Hematopoietic multipotent progenitor cell treated with erythropoietin and hydrocortisone succinate and interleukin-3 and kit ligand, for 17 days (in vitro differentiated cells): ENCODE measurements at places on chromosomes 4 and X.

DNA sequence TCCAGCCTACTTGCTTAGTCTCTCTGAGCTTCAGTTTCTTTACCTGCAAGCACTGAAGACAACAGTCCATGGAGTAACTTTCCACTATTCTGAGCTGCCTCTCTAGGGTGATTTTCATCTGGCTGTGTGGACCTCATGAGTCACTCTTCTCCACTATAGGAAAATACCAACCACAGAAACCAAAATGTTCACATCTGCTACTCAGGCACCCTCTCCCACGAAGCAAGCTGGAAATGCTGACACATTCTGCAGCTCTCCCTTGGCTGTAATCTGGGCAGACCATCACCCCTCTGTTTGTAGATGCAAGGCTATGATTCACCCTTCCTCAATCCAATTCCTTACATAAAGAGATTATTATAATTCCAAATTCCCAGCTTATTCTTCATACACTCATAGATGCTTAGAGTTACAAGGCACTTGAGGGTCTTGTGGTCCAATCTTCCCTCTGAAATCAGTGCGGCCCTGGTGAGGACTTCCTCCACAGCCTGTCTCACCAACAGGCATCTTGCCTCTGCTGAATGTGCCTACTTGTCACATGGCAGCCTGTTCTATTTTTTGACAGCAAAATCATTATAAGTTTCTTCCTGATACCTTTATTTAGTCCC is 97.0 kb upstream of the LNX1 start:
- no peak for DNase-seq

GRCh38 chr4:133124746-133125145 is 24.3 kb upstream of the PCDH10 start:
- DNase-seq, result no peak

GRCh38 chr4:142316025-142316424 is 530.1 kb downstream of the INPP4B start:
- no peak for DNase-seq

GRCh38 chr4:105023668-105024055 is 123.0 kb upstream of the TET2 start:
- no peak for DNase-seq

- no peak for DNase-seq
Observed at GRCh38 chrX:36787752-36788151, 220.4 kb upstream of the FAM47C start.

DNA sequence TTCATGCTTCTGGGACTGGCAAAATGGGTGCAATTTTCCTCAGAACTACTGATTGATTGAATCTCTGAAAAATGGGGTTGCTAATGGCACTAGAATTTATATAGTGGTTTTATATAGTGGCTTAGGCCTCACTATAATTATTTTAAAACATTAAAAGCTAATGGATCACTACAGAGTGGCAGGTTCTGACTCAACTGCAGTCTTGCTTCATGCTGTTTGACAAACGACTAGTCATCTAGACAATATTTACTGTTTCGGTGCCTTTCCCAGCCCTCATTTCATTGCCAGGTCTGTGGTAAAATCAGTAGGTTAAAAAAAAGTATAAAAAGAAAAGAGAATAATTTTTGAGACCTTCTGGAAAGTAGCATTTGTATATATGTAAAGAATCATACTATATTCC is 352.8 kb upstream of the ATOH1 start:
- no peak for DNase-seq

DNA sequence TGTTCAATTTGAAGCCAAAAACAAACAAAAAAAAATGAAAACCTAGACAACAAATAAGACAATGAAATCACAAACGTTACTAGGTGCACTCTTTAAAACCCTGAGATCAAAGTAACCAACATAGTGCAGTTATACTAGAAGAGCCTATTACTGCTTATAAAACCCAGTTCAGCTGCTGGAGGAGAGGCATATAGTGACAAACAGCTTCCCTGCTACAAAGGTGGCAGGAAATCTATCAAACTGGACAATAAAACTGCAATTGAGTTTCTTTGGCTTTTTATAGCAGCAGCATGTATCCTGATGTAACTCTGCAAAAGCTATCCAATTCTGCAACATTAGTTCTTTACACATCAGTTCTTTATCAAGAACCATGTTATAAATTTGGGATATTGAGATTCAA is 155.6 kb downstream of the LRBA start:
- no peak for DNase-seq

- no peak for DNase-seq
Observed at GRCh38 chr4:41022116-41022515, 192.2 kb downstream of the APBB2 start.
